ENCODE measurements at places on chromosomes 1 and 21.
A peak's percentile ranks its signal among the peaks of the same experiment; 100 is the strongest.

GRCh38 chr1:50724626-50725286 is 235.3 kb downstream of the FAF1 start:
- no peak for DNase-seq

GRCh38 chr1:223328566-223328965 is 35.4 kb downstream of the SUSD4 start:
- DNase-seq: no peak

- DNase-seq: peak; percentile 15
These were observed 465.2 kb downstream of the NCAM2 start for GRCh38 chr21:21463456-21463855.

DNA sequence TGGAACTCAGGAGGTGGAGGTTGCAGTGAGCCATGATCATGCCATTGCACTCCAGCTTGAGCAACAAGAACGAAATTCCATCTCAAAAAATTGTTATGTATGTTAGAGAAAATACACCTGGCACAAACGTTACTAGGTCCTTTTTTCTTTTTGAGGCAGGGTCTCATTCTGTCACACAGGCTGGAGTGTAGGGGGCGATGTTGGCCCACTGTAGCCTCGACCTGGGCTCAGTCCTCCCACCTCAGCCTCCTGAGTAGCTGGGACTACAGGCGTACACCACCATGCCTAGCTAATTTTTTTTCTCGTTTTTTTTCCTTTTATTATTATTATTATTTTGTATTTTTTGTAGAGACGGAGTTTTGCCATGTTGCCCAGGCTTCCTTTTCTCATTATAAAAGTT is 4.4 kb downstream of the HAX1 start:
- no peak for DNase-seq

DNA sequence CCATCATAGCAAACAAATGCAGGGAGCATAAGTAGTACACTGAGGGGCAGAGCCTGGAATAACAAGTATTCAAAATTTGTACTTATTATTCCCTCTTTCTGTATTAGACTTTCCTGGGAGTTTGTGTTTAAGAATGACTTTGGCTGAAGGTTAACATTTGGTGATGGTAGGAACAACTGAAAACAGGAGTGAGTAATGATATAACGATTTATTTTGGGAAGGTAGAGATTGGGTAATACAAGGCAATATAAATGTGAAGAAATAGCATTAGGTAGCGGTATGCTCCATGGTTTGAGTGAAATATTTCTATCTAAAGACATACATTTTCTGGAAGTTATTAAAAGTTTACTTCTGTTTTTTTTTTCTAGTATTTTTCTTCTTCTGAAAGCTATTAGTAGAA is 18.5 kb upstream of the C1orf21 start:
- no peak for DNase-seq

DNA sequence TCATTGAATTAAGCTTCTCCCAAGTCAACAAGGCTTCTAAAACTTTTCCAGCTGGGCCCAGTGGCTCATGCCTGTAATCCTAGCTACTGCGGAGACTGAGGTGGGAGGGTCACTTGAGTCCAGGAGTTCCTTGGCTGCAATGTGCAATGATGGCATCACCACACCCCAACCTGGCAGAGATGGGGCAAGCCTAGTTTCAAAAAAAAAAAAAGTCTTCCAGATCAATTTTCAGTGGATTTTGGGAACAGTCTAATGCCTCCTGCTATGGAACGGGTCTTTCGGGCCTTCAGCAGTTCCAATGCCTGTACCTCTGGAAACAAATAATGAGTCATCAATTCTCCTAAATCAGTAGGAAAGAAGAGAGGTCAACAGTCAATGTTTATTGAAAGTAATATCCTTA is 38.0 kb downstream of the FMO4 start:
- DNase-seq: no peak

- DNase-seq: no peak
These were observed 6.7 kb upstream of the PTPN14 start for GRCh38 chr1:214557952-214558735.

DNA sequence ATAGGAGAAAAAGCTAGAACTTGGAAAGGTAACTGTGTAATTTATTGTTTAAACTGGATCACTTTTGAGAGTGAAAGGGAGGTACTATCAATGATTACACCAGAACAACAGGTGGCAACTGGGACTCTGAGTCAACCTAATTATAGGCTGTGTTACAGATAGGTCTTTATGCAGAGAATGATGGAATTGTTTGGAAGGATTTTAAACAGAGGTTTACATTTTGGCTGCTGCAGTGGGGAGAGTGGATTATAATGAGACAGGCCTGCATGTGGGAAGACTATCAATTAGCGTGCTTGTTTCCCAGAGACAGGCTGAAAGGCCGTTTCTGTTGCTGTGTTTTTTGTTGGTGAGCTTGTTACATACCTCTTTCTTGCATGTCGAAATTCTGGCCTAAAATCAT is 432.9 kb downstream of the PLA2G4A start:
- DNase-seq: no peak

DNA sequence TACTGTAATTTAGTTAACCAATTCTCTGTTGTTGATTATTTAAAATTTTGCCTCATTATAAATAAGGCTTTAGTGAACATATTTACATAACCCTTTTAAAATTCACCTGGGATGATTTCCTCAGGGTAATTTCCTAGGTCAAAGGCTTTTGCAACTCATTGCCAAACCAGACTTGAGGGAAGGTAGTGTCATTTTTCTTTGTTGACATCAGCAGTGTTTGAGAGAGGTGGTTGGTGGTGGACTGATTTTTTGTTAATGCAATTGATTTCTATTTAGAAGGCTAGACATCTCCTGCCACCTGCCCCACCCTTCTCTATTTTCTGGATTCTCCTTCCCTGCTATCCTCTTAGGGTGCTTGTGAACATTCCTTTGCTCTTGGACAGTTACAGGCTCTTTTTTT is 116.8 kb downstream of the HHAT start:
- DNase-seq: no peak

GRCh38 chr1:162169031-162169790 is 99.7 kb downstream of the NOS1AP start:
- DNase-seq: no peak

GRCh38 chr1:90443354-90443753 is 273.7 kb downstream of the BARHL2 start:
- no peak for DNase-seq

- no peak for DNase-seq
These were observed 11.9 kb downstream of the FGGY start for GRCh38 chr1:59308839-59309238.

GRCh38 chr1:232905331-232906034 is 44.9 kb upstream of the NTPCR start:
- no peak for DNase-seq

DNA sequence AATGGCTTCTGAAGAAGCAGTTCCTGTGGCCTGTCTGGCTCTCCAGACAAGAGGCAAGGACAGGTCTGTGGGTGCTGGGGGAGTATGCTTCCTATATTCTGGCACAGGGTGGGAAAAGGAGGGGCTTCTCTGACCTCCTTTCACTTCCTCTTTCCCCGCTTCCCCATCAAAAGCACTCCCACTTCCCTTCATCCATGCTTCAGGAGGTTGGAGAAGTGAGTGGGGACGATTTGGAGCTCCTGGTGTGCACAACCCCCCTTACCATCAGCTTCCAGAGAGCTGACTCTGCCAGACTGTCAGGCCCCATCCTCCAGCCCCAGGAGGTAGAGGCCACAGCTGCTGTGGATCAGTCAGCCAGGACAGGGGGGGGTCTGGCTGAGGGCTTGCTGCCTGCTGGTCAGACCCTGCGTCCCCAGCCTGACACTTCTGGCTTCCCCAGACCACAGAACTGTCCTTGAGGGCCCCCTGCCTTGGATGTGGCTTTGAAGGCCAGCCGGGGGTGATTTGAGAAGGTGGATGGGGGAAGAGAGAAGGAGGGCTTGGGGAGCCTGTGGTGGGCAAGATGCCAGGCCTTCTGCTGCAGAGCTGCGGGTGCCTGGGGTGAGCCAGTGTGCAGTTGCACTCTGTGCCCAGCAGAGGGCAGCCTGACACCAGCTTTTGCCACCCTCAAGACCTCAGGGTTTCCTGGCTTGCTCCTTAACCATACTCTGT is 21.5 kb upstream of the TMEM222 start:
- no peak for DNase-seq

GRCh38 chr1:172326136-172326535 is 94.3 kb upstream of the C1orf105 start:
- no peak for DNase-seq

GRCh38 chr21:44887807-44888580 is 14.5 kb upstream of the PTTG1IP start:
- no peak for DNase-seq

- DNase-seq: no peak
These were observed 3.3 kb downstream of the TTLL10 start for GRCh38 chr1:1176931-1177330.

DNA sequence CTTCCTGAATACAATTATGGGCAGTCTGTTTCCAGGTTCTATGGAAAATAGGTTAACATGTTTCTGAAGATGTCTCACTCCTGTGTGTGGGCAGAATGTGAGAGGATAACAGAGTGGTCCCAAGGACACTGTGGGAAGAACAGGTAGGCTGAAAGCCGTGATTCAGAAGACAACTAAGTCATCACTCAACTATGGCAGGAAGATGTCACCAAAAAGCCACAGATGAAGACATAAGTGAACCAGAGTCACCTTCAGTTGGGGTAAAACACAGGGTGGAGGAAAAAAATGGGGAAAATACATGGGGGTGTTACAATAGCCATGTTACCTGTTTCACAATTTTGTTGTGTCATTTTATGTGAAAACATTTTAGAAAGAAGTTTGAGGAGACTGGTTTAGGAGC is 75.1 kb downstream of the UCHL5 start:
- DNase-seq: no peak

DNA sequence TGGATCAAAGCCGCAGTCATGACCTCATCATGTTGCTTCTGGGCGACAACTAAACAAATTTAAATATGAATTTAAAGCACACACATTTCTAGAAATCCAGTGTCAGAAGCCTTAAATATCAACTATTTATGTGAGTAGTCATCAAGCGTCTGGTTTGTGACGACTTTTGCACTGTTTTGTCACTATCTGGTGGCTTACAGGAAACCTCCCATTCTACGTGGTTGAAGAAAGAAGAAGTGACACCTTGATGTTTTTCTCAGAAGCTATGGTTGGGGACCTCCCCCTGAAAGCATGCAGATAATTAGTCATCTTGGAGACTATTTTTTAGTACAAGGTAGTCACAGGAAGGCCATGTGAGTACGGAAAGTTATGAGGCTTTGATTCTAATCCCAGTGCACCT is 58.5 kb downstream of the TENT5C start:
- no peak for DNase-seq

GRCh38 chr1:101346419-101346818 is 109.6 kb downstream of the S1PR1 start:
- DNase-seq: no peak

DNA sequence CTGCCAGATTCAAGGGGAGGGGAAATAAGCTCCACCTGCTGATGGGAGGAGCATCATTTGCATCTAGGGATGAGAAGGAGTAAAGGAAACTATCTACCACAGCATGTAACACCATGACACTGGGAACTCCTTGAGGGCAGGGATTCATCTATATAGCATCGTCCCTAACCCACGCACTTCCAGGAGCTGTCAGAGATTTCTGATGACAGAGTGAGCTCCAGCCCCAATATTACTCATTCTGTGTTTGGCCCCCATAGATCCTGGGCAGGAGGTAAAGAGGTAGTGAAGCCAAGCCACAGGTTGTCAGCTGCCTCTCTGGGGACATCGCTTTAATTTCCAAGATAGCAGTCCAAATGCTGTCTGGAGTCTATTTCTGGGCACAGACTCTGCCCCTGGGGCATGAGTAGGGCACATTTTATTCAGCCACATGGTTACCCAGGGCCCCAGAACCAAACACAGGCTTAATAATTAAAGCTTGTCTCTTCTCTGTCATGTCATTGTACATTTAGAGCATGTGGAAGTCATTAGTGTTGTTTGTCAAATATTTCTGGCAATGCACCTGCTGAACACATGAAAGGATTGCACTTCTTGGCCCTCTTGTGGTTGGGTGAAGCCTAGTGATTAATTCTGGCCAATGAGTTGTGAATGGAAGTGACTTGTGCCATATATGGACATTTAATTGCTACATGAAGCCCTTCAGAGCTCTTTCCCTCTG is 105.9 kb upstream of the POU3F1 start:
- peak; percentile 30 for DNase-seq

DNA sequence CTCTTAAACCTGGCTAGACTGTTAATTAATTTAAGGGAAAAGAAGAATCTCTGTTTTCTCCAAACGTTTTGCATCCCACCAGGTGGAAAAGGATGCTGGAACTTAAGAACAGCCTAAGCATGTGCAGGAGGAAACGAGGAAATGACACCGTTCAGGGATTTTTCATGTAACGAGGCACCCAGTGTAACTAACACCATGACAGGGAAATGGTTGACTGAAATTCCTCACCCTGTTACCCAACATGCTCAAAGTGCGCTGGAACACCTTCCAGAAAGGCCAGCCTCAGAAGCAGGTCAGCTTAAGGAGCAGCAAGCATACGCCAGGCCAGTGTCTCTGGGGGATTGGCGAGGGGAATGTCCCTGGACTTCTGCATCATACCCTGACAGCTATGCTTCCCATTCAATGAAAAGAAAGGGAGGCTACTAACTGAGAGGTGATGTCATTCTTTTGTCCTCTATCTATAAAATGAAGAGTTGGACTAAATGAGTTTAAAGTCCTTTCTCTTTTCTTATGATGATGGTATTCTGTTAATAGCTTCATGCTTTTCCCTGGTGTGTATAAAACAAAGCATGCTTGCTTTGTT is 21.6 kb downstream of the TNN start:
- no peak for DNase-seq

DNA sequence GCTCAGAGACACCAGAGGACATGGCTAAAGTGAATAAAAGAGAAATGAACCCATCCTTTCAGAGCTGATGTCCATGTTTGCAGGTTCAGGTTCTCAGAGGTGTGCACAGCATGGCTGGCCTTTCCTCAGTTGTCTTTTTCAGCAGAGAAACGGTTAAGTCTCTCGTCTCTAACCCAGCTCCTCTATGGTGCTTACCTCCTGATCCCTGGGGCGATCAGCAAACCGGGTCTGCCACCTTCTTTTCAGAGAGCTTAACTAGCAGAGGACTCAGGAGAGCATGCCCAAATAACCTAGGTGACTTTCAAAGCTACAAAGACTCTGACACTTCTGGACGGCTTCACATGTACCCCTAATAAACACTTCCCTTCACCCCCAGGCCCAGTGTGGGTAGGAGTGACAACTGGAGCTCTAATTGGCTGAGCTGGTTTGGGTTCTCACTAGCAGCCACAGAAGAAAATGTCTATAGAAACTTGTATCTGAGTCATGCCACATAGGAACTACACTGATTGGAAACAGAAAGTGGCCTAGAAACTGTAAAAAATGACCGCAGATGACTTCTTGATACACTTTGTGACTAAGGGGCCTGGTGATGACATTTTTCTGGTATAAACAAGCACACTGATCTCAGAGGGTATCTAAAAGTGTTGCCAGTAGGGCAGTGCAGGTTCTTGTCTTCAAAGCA is at the start of gene AIM2:
AIM2 (minus strand) TSS at position 329 of the 682 bp plus-strand sequence. CDS start 3,267 bp downstream, outside the sequence.
- DNase-seq: no peak

- no peak for DNase-seq
These were observed 377.4 kb downstream of the LTN1 start for GRCh38 chr21:28615276-28615675.

DNA sequence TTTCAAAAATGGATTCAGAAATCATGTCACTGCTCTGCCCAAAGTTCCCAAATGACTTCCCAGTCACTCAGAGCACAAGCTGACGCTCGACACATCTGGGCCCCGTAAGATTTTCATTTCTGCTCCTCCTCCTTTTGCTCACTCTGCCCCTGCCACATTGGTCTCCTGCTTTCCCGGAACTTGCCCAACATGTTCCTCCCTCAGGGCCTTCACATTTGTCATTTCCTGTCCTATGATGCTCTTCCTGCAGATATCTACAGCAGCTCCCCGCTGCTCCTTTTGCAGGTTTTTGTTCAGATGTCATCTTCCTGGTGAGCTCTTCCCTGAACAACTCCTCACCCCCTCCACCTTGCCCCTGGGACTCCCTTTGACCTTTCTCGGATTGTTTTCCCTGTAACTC is 58.5 kb upstream of the IVNS1ABP start:
- no peak for DNase-seq

Data from epithelial cell of proximal tubule (primary cell).